Fibroblast of skin of right quadriceps (primary cell): ENCODE measurements at places on chromosomes 2 and 18.

DNA sequence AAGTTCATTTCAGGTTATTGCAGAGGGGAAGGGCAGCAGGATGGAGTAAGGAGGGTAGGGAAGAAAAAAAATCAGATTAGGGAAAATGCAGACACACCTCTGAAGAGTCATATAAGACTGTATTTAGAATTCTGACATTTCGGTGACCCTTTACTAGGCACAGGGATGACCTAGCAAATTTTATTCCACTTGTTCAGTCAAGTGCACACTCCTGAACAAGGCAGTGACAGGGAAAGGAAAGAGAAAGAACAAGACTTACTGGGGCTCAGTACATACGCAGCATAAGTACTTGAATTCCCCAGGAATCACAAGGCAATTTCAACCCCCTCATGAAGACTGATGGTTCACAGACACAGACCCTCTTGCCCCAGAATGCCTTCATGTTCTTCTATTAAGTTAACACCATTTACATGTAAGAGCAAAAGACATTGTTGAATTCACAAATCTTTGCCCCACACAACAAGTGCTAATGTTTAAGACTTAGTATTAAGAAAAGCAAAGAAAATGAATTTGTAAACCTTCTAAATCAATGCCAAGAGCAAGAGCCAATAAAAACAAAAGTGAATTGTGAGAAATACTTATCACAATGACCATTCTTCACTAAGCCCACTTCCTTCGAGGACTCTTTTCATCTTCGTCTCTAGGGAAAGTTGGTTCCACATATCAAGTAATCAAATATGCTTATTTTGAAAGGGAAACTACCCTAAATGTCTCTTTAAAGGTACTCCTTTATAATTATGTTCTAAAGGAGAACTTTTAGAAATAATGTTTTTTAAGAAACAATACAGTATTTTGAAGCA is 47.0 kb downstream of the COBLL1 start:
- no peak for DNase-seq

- peak; percentile 92 for DNase-seq
These were observed 9.0 kb upstream of the CWC22 start for GRCh38 chr2:180015951-180016709.

DNA sequence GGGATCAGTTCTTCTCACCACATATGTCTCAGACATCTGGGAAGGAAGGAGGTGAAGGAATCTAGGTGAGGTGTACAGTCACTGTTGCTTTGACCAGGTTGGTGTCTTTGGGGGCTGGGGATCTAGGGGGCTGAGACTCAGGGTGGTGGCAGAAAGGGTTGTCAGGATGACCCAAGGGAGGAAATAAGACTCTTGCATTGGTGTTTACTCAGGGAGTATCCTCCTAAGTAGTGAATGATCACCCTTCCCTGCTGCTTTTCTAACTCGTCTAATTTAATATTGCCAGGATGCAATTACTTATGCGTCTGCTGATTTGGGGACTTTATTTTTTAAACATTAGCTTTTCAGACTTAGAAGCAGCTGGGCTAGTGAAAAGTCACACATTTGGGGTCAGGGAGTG is 127.8 kb upstream of the SIX3 start:
- no peak for DNase-seq

GRCh38 chr2:78999406-78999805 is 26.1 kb upstream of the REG3G start:
- DNase-seq: no peak

DNA sequence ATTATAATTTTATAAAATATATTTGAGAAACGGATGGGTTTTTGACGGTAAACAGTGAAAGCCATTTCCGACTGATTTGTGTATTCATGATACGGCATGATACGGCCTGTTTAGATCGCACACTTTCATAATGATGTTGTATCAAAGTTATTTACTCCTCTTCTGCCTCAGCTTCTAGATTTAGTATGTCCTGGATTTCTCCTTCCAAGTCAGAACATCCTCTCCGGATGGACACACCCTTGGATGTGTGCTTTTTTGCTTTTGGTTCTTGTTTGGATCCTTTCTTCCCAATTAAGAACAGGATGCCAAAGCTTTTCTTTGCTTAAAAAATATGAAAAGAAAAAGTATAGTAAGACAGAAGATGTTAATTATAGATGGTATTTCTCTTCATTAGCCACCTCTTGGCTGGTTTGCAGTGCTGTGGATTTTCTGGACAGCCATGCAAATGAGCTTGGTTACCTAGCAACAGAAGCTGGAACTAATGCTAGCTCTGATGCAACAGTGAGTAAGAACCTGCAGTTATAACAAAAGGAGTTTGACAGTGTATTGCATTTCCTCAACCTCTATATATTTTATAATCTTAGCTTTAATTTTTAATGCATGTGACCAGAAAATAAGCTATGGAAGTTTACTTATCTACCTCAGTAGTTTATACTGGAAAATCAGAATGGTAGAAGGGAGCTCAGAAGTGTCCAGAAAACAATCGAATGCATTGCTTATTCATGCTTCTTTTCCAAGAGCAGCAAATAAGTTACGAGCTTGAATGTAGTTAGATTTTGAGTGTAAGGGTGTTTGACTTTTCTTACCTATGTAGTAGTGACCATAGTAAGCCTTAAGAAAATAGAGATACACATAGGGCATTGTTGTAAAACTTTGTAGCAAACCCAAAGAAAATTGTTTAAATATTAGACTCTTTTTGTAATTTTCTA is 27.9 kb downstream of the RMND5A start:
- peak; percentile 86 for DNase-seq

GRCh38 chr2:239246723-239247122 is 154.1 kb downstream of the HDAC4 start:
- no peak for DNase-seq

DNA sequence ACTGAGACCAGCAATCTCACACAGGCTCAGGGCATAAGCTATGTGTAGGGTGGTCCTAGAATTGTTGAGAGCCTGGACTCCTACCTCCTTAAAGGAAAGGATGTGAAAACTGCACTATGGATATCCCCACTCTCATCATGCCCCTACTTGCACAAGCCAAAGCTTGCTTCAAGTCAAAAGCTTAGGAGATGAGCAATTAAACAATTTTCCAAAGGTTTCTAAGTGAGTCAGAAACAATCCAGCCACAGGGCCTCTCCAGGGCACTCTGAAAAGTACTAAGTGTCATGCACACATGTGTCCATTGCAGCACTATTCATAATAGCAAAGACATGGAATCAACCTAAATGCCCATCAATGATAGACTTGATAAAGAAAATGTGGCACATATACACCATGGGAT is 215.4 kb downstream of the AFF3 start:
- peak; percentile 64 for DNase-seq

- DNase-seq: no peak
These were observed 81.5 kb upstream of the TEX51 start for GRCh38 chr2:126817172-126817571.

- no peak for DNase-seq
These were observed 147.3 kb downstream of the ZFP36L2 start for GRCh38 chr2:43078781-43079755.

DNA sequence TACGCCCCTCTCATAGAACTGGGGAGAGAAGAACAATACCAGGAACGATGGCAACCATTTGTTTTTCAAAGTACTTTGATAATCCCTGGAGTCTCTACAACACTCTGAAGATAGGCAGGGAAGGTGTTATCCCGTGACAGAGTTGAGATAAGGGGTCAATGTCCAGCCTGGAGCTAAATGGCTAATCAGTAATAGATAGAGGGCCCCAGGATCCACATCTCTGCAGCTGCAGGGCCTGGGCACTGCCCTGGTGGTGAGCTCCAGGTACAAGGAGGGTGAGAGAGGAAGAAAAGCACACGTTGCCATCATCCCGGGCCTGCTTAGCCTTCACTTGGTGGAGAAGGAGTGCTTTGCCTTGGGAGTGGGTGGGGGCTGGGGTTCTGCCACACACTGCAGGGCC is 260.6 kb downstream of the PRKCE start:
- no peak for DNase-seq

GRCh38 chr2:65607662-65608305 is 175.4 kb upstream of the SPRED2 start:
- no peak for DNase-seq

DNA sequence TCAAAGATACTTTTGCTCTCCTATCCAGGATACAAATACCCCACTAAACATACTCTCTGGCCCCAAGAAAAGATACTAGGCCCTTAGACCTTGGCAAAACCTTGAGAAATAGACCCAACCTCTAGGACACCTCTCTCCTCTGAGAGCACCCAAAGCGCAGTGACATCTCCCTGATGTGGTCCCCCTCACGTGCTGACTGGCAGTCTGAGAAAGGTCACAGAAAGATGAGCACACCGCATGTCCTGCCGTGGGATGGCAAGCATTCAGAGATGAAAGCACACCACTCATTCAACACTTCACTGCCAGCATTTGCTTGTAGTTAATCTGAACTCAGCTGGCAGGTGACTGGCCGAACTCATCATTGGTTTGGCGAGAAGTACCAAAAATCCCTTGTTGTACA is 6.1 kb upstream of the TBC1D8 start:
- DNase-seq: no peak

GRCh38 chr2:83630351-83630750 is 828.7 kb downstream of the SUCLG1 start:
- DNase-seq: peak; percentile 48

DNA sequence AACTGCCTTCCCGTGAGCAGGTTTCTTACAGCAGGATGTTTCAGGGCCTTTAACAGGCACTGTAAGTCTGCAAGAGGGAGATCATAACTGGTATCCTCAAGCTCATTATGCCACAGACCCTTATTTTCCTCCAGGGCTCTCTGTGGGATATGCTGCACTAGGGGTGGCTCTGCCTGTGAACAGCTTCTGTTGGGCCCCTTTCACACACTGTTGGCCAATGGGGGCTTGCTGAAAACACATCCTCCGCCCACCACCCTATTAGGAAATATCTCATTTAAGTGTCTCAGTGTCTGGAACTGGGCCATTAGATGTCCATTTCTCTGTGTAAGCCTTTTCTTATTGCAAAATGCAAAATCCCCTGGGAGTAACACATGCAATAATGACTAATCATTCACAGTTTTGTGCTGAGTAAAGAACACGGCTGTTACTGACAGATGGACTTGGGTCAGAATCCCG is 414.3 kb upstream of the HS6ST1 start:
- peak; percentile 98 for DNase-seq

- DNase-seq: no peak
These were observed 14.5 kb upstream of the SULT1C4 start for GRCh38 chr2:108363024-108363907.

DNA sequence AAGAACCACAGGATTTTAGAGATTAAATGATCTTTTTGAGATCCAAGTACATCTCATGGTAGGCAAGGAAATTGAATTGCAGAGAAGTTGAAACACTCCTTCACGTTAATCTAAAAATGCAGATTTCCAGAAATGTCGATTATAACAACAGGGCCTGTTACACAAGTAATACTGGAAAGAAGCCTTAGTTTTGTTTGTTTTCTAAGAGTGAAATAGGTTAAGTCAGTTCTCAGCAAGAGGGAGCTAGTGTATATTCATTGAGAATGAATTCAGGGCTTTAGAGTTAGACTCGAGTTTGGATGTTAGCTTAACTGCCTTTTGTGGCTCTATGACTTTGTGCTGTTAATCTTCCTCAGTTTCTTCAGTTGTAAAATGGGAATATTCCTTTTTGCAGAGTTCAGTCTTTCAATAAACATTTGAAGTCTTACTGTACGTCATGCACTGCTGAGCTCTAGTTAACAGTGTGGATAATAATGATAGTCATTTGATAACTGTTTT is 926 bp downstream of the NDUFV2 start:
- peak; percentile 35 for DNase-seq

DNA sequence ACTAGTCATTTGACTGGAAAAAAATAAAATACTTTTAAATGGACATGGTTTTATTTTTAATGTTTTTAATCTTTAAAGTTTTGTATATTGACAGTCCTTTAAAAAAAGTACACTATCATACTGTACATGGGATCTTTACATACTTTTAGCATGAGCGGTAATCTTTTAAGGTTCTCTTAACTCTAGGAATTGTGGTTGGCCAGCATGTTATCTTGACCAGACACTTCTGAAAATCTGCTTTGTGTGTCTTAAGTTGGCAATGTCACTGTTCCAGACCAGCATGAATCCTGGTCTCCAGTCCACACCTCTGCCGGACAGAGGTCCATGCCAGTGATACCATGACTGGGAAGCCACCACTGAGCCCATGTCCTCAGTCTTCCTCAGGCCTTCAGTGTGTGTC is 17.7 kb downstream of the ITGB1BP1 start:
- DNase-seq: no peak

- peak; percentile 85 for DNase-seq
These were observed 293.3 kb downstream of the MTX2 start for GRCh38 chr2:176562359-176563078.

DNA sequence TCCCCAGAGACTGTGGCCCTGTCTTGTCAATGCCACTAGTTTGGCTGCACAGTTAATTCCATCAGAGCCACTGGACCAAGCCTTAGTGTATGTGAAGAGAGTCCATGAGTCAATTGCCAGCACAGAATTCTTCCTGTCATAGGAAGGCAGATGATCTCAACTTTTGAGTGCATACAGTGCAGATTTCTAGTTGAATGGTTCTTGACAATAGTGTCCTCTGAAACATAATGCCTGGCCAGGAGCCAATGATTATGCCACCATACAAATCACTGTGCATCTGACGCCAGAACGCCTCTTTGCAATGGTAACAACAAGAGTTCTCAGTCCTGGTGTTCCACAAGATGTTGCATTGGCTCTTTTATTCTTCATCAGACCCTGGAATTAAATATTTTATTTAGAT is 7.1 kb downstream of the NEUROD1 start:
- DNase-seq: no peak

DNA sequence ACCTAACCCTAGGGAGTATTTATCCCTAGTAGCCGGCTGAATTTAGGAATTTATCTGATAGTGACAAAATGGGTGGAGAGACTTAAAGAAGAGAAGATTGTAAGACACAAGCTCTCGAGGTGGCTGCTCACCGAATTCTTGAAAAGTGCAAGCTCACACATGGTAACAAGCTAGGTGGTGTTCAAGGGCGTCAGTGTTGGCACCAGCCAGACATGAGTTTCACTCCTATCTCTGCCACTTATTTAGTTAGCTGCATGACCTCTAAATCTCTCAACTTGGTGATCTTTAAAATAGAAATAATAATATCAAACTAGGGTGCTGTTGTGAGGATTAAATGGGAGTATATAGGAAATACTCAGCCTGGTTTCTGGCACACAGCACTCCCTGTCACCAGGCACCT is 102.6 kb upstream of the APCDD1 start:
- DNase-seq: no peak

DNA sequence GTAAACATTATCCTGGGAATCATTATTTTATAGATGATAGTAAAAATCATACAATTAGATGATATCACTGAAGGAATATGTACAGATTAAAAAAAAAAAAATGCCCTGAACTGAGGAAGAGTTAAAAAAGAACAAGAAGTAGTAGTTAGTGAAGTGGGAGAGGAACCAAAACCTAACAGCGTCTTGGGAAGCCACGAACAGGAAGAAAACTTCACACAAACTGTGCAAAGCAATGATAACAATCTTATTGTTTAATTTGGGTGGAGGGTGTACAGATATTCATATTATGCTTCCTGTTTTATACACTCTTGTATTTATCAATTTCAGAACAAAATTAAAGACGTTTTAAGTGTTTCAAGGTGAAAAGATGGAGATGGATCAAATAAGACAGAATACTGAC is 3.5 kb downstream of the HEATR5B start:
- no peak for DNase-seq
